T-helper 22 cell (primary cell): ENCODE measurements at places on chromosomes 5 and 9.

DNA sequence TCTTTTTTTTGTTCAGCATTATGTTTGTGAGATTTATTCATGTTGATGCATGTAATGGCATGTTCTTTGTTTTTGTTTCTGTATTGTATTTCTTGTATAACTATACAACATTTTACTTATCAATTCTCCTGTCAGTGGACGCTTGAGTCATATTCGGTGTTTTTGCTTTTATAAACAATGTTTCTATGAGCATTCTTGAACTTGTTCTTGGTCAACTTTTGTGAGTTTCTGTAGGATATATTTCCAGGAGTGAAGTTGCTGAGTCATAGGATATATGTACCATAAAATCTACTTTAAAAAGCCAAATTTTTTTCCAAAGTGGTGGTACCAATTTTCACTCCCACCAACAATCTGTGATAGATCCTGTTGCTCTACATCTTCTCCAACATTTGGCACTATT, 104.8 kb downstream of the VCAN start:
- DNase-seq, result no peak

DNA sequence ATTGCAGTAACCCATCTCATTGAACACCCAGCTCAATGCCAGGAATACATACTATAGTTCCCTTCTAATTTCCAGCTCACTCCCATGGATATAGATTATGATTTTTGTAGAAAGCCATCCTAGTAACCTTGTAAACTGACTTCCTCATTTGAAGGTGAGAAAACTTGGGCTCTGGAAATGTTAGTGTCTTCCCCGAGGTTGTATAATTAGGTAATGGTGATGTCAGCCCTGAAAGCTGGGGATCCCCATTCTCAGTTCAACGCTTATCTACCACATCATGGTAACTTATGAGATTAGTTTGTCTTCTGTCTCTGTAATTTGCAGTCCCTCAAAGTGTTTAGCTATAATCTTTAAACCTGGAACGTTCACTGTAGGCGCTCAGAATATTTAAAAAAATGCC, 34.6 kb upstream of the PTCH1 start:
- DNase-seq, result no peak

DNA sequence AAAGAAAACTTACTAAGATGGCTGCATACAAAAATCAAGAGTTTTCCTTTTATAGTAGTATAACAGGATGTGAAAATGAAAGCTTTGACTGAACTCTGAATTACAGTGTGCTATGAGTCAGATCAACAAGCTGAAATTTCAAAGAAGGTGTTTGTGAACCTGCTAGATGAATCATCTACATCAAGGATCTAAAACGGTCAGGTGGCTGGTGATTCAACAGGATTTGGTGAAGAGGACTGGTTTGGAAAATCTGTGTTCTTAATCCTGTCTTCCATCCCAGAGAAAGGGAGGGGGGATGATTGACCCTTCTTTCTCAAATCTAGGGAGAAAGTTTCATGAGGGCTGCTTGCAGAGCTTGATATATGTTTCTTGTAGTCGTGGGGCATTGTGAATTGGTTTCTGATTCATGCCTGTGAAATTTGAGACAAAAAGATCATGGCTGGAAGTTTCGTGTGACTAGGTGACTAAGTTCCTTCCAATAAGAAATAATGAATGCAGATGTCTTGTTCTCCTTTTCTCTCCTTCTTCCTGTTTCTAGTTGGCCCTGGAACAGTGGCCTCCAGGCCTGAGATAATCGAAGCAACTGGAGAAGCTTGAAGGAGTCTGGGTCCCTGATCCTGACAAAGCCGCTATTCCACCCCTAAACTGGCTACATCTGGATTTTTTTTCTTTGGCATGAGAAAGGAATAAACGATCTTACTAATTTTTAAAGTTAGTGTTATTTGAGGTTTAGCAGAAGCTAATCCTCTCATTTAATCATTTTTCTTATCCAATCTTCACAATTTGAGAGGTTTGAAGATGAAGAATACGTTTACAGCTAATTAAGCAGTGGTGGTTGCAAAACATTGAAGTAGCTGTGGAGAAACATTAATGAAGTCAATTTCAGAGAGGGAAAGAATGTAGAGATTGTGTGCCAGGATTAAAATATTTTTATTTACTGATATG, 67.2 kb downstream of the MRPS30 start:
- DNase-seq, result no peak

DNA sequence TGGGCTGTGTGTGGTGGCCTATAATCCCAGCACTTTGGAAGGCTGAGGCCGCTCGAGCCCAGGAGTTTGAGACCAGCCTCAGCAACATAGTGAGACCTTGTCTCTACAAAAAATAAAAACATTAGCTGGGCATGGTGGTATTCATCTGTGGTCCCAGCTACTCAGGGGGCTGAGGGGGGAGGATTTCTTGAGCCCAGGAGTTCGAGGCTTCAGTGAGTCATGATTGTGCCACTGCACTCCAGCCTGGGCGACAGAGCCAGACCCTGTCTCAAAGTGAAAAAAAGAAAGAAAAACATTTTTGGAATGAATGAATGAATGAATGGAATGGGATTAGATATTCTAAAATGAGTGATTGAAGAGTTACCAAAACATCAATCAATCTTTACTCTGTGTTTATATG, 85.8 kb downstream of the FGF1 start:
- DNase-seq, result no peak

- no peak for DNase-seq
Measured at GRCh38 chr9:33107762-33108161, 31.3 kb upstream of the SMU1 start.

- no peak for DNase-seq
Measured at GRCh38 chr5:82347201-82347865, 69.2 kb upstream of the RPS23 start.

DNA sequence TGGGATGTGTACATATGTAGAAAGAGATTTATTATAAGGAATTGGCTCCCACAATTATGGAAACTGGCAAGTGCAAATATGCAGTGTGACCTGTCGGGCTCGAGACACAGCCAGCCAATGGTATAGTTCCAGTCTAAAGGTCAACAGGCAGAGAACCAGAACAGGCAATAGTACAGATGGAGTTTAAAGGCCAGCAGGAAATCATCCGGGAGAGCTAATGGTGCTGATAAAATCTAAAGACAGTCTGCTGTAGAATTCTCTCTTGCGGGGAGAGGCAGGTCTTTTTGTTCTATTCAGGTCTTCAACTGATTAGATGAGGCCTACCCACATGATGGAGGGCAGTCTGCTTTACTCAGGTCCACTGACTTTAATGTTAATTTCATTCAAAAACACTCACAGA, 21.8 kb downstream of the ANKRD31 start:
- no peak for DNase-seq

DNA sequence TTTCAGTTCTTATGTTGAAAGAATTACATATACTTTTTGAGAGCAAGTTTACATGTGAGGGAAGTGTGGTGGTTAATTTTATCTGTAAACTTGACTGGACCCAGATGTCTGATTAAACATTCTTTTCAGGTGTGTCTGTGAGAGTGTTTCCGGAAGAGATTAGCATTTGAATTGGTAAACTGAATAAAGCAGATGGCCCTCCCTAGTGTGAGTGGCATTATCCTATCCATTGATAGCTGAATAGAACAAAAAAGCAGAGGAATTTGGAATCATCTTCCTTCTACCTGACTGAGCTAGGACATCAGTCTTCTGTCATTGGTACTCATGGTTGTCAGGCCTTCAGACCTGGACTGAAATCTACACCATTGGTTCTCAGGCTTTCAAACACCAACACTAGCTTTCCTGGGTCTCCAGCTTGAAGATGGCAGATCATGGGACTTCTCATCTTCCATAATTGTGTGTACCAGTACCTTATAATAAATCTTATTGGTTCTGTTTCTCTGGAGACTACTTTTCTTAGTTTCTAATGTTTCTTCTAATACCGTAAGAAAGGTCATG, 36.6 kb downstream of the NREP start:
- DNase-seq, result no peak

DNA sequence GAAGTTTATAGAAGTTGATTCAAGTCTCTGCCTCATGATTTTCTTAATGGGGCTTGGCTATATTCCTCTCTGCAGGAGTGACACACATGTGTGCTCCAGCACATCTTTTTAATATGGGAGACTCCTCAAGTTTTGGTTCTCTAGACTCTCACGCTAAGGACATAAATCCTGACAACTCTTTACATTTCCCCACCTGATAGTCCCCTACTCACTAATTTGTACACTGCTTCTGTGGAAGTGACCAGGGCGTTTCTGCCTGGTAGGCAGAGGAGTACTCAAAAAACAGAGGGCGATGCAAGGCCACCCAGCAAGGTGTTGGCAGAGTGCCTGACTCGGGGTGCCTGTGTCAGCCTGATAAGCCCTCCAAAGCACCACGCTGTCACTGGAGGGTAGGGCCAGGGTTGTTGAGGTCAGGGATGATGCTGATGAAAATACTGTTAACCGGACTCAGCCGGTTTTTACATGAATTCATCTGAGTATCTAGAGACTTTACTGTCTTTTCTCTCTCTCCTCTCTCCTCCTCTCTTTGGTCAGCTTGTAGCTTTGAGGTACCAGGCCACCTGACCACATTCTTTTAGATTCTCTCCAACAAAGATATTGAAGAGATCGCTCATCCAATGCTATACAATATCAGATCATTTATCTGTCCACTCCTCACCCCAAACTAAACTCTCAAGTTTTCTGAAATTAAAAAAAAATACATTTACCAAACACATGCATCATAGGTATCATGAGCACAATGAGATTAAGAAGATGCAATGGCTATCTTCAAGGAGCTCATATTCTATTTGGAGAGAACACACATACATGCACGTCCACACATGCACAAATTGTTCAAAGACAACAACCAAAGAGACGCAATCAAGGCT, 205.2 kb downstream of the PIK3R1 start:
- DNase-seq, result no peak
